ENCODE measurements at places on chromosomes 4 and X.

- DNase-seq = no peak
Observed at GRCh38 chr4:25246680-25247611, 13.1 kb downstream of the PI4K2B start.

DNA sequence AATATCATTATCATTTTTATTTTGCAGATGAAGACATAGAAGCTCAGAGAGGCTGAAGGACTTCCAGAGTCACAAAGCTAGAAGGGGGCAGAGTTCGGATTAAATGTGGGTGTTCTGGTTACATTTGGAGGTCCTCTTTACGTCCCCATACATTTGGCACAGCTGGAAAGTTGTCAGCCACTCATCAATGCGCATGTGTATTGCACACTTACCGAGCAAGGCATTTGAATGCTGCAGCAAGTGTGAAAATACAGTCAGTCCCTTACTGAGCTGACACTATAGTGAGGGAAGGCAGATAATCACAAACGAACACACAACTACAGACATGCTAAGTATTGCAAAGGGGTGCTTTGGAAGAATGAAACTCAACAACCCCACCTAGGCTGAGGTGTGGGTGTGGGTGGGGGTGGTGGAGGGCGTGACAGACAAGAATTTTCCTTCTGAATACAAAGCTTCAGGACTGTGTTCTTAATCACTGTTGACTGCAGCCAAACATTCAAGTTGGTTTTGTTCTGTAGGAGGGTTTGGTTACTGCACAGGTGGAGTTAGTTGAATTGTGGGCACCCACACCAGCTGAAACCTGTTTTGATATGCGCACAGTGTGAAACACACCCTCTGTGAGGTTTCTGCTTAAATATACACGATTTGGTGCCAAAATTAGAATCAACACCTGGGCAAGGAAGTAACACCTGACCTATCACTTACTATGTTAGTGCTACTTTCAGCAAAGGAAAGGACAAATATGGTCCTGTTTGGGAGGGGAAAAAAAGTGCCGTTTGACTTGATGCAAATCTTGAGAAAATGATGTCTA is 72.4 kb downstream of the COQ2 start:
- DNase-seq = no peak

- no peak for DNase-seq
Observed at GRCh38 chr4:99633772-99634171, 23.9 kb downstream of the C4orf54 start.

- no peak for DNase-seq
Observed at GRCh38 chr4:148469938-148470337, 27.7 kb upstream of the NR3C2 start.

GRCh38 chr4:70829492-70829891 is 10.2 kb downstream of the GRSF1 start:
- DNase-seq = no peak

DNA sequence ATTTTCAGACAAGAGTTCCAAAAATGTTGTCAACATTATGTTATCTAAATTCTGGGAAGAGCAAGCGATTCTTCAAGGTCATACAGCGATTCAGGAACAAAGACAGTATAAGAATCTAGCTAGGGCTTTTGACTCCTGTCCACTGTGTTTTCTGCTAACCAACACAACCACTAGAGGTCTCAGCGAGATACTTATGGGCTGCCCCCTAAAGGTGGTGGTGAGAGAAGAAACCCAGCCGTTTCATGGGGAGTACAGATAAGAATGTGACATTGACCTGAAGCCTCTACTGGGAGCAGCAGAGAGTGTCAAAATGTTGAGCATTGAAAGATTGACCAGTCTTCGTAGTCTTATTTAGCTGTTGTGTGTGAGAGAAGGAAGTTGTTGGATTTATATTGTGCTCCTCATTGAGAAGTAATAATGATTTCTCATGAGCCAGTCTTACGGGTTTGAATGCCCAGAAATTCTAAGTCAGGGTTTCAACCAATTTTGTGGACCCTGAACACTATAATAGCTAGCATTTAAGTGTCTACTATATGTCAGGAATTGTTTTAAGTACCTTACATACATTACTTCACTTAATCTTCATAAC is 168.3 kb downstream of the SPRY1 start:
- peak; percentile 64 for DNase-seq

DNA sequence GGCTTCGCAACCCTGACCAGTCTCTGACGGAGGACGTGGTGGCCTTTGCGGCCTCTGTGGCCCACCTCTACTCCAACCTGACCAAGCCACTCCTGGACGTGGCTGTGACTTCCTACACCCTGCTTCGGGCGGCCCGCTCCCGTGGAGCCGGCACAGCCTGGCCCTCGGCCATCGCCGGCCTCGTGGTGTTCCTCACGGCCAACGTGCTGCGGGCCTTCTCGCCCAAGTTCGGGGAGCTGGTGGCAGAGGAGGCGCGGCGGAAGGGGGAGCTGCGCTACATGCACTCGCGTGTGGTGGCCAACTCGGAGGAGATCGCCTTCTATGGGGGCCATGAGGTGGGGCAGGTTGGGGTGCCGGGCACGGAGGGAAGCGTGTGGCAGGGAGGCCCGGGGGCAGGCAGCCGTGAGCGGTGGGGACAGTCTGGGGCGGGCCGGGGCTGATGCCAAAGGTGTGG is 1.2 kb downstream of the ABCD1 start:
- DNase-seq = no peak

- no peak for DNase-seq
Observed at GRCh38 chr4:100823993-100824323, 306.1 kb upstream of the EMCN start.

DNA sequence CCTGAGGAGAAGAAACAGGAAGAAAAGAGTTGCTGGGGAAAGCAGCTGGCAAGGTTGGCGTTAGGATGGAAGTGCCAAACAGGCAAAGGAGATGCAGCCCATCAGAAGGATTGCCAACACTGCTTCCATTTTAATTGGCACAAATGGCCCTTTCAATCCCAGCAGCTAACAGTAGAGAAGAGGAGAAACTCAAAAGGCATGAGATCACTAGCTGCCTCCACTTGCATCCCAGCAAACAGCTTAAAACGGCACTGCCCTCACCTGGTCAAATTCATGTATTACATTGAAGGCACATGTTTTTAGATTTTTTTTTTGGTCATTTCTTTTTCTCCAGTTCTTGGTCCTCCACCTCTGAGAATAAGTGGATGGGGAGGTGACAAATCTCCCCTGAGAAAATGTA is 14.9 kb upstream of the LOC101059915 start:
- peak; percentile 34 for DNase-seq

- no peak for DNase-seq
Observed at GRCh38 chr4:184887333-184887732, 61.6 kb upstream of the ACSL1 start.

DNA sequence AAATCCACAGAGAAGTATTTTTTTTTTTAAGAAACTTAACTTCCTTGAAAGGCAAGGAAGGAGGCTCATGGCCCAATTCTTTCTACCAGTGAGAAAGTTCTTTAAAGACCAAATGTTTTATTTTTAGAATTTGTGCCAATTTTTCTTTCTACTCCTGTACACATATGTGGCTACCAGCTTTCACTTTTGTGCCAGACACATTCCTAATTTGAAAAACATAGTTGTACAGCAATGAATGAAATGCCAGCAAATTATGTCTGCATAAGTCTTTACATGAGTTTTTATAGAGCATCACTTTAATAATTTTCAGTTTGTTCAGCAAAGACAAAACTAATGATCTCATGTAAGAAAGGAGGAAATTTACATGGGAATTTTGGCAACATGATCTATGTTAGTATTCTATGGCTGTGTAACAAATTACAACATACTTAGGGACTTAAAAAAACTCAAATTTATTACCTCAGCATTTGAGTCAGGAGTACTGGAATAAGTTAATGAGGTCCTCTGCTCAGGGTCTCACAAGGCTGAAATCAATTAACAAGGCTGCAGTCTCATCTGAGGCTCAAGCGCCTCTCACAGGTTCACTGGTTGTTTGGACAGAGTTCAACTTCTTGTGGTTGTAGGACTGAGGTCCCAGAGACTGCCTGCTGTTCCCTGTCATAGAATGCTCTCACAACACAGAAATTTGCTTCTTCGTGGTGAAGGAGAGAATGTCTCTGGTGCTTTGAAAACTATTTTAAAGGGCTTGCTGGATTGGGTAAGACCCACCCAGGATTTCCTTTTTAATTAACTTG is 678.2 kb upstream of the FAM241A start:
- DNase-seq = peak; percentile 82

GRCh38 chrX:8235026-8235425 is 64.0 kb upstream of the VCX2 start:
- peak; percentile 5 for DNase-seq

- no peak for DNase-seq
Observed at GRCh38 chrX:131840799-131841495, 182.2 kb upstream of the STK26 start.

DNA sequence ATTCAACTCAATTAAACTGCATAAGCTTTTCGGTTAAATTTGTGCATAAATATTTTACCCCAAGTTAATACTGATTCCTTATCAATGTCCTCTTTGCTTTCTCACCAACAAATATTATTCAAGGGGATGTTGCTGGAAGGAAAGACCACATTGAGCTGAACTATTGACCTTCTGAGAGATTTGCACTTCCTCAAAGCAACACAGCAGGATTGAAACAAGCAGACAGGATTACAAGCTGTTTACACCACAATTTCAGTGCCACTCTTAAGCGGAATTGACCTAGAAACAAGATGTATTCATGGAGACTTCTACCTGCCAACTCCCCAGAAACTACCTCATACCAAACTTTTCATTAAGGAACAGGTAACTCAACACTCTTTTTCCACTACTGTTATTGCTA is 96.5 kb upstream of the DUSP21 start:
- no peak for DNase-seq

GRCh38 chr4:23889814-23890341 is at the start of gene PPARGC1A:
Gene PPARGC1A, minus strand, starts transcription at chr4:23890047. Its CDS starts 90 bp downstream, at chr4:23889957.
- peak; percentile 29 for DNase-seq

DNA sequence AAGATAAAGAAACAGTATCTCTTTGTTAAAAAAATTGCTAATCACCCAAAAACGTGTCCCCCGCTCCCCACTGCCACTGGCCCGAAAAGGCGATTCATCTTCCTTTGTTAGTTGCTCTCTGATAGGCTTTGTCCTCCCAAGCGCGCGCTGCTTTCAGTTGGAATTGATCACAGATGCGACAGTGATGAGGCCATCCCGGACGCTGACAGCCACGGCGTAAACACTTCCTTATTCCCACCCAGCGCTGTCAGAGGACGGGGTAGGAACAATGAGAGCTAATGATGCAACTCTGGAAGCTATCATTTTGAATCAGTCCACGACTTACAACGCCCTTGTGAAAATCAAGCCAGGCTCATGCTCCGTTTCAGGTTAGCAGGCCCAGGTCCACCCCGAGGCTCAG is 21.4 kb downstream of the SOD3 start:
- DNase-seq = peak; percentile 30

DNA sequence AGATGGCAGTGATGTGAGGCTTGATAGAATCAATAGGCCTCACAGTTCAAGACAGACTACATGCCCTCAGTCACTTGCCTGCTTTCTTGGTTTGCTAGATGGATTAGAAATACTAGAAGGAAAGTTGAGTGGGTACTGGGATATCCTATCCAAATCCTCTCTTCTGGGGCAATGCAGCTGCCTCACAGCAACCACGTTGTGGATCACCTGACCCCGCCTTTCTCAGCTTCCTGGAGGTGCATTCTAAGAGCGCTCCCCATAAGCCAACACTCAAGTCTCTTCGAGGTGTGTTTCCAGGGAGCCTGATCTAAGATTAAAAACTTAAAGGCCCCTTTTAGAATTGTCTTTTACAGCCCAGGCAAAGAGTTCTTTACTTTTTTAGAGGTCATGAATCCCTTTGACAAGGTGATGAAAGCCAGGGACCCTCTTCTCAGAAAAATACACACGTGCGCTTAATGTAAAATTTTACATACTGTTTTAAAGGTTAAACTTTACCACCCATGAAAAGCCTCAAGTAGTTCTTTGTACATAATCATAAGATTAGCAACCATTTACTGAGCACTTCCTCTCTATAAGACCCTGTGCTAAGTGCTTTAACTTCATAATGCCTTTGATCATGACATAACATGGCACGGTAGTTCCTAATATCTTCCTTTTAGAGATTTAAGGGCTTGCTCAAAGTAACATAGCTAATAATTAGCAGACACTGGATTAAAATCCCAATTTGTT is 840 bp upstream of the RPL34 start:
- DNase-seq = no peak

- no peak for DNase-seq
Observed at GRCh38 chr4:181982437-181982836, 260.8 kb upstream of the TENM3 start.

- no peak for DNase-seq
Observed at GRCh38 chrX:153306527-153307115, 14.9 kb downstream of the PNMA6F start.

DNA sequence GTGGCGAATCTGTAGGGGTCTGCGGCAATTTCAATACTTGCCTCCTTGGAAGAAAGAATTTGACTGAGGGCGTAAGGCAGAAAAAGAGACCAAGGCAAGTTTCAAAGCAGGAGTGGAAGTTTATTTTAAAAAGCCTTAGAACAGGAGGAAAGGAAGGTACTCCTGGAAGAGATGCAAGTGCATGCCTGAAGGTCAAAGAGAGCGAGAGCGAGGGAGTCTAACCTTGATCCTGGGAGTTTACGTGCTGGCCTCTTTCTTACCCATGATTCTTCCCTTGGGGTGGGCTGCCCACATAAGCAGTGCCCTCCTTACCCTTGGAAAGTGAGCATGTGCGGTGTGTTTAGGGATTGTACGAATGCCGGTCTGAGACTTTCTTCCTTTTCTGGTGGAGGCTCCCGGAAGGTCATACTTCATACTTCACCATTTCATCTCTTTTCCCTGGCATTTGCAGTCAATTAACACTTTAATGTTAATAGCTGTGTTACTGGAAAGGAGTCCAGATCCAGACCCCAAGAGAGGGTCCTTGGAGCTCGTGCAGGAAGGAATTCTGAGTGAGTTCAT is 40.0 kb downstream of the ARSD start:
- DNase-seq = no peak

GRCh38 chrX:53798281-53798680 is 111.8 kb upstream of the HUWE1 start:
- DNase-seq = no peak

DNA sequence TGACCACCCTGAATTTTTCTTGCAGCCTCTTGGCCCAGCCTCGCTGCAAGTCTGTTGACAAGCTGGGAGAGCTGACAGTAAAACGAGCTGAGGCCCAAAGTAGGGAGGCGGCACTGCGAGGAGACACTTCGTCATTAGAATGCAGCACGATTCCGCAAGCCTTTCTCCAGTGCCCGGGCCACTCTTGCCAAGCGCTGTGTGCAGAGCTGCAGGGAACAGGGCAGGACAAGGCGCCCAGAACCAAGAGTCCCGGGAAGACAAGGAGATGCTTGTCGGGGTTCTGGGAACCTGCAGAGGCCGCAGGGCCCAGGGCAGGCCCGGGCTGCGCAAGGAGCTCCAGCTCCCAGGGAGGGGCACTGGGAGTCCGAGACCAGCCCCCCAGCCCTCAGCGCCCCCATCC is 187.1 kb downstream of the BCOR start:
- DNase-seq = no peak

All from fibroblast of skin of right quadriceps (primary cell).